ENCODE measurements at places on chromosomes 1 and 21.

DNA sequence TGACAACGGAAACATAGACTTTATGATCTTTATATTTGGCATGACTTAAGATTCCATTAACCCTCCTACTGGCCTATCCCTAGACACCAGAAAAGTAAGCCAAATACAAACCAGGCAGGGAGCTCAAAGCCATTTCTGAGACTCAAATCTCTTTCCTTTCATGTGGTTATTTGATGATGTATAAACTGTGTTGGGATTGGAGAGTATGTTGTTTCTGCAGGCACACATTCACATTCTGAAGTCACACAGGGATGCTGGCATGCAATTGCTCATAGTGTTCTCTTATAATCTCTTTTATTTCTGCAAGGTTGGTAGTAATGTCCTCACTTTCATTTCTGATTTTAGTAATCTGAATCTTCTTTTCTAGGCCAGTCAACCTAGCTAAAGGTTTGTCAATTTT, 5.8 kb downstream of the ZMYND12 start:
- no peak for DNase-seq

- DNase-seq = no peak
Measured at GRCh38 chr1:201890806-201891450, 2.2 kb downstream of the SHISA4 start.

GRCh38 chr1:54894271-54894670, 7.3 kb upstream of the DHCR24 start:
- no peak for DNase-seq

DNA sequence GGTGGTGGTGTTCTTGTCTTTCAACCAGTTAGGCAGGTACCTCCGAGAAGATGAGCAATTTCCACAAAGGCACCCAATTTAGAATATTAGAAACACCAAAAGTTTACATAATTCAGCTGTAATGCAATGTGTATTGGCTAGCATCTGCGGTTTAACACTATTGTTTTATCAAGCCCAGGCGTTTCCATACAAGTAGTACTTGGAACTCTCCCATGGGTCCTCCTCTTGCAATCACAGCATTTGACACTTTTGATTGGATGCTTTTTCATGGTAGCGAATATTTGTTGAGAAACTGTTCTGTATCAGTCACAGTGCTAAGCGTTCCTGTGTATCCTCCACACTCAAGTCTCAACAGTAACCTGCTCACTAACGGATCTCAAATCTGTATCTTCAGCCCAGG, 20.1 kb upstream of the MAP1LC3C start:
- no peak for DNase-seq

GRCh38 chr1:208291129-208291528, 46.9 kb upstream of the PLXNA2 start:
- DNase-seq = no peak

- no peak for DNase-seq
Measured at GRCh38 chr21:31730712-31731055, 1.2 kb downstream of the SCAF4 start.

DNA sequence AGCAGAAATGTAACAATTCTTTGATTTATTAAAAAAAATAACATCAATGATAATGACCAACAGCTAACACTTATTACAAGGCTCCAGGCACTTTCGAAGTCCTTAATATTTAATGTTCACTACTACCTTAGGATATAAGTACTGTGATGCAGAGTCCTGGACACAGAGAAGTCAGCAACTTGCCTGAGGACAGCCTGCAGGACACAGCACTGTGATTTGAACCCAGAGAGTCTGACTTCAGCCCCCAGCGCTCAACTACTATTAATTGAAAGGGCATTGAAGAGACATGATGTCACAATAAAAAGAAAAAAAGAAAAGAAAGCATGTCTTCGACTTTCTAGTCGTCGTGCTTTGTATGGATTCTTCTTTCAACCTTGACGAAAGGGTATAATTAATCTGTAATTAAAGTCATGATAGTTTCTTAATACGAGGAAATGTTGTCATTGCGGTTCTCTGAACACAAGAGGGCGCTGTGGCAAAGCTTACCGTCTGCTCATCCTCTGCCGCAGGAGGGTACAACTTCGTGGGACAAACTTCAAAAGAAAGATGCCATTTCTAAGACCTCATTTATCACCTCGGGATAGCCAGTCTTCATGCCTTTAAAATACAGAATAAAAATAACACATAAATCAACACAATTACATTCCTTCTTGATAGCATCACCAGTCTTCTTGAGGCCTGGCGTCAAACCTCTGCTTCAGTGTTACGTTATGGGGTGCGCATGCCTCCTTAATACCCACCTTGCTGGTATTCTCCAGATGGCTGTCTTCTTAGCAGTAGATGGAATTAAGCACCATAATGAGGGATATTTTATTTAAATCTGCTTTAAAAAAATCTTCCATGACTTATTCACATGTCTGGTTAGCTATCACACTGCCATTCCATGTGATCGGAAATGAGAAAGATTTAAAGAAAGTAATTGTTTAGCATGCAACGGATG, 240.1 kb downstream of the DISC1 start:
- peak; percentile 63 for DNase-seq

Measured in muscle of arm (tissue), 14 donors.